ENCODE measurements at places on chromosomes 4 and X. TPM values are rescaled to one million over a fixed set of nuclear protein-coding genes. Genes with fewer than 3 reads are reported as not detected.

DNA sequence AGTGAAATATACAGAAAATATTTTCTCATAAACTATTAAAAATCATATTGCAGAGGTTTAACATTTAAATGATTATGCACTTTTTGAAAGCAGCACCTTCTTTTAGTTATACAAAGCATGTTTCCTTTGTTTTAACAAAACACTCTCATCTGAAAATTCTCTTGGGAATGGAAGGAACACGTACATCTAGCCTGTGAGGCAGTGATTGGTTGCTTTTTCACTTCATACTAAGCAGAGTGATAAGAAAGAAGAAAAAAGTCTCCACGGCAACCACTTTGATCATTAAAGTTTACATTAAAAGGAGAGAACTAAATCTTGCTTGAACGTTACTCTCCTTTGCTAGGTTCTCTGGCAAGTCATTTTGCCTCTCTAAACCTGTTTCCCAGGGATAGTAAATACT, 41.7 kb upstream of the H2AZ1 start:
- no peaks in the 10 kb centered on the region for H3K4me1 ChIP-seq
- H3K4me3 ChIP-seq, result no peak overlapping the region
- no peak for DNase-seq
- H3K27me3 ChIP-seq, result no peaks in the 10 kb centered on the region
- H3K27ac ChIP-seq, result no peak overlapping the region

RBMXL3 gene
- not detected for total RNA-seq

DNA sequence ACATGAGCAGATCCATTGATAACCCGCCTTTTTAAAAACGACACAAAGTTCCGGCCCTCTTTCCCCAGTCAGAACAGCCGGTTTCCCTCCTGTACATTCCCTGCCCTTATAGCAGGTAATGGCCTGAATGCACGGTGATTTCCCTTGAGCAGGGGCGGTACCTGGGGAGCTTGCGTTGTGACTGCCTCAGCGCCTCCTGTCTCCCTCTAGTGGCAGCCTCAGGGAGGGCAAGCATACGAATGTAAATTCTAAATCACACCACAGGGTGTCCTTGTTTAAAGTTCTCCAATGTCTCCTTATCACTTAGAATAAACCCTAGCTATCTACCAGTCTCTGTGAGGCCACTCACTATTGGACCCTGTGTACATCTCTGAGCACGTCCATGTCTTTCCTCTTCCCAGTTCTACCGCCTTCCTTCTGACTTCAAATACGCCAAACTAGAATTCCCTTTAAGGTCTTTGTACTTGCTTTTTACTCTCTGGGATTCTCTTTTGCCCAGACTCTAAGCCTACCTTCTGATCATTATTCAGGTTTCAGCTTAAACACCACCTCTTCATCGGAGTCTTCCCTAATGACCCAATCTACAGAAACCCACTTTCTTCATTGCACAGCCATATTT, 18.4 kb upstream of the LDB2 start:
- no peaks in the 10 kb centered on the region for H3K36me3 ChIP-seq
- H3K4me3 ChIP-seq, result no peak overlapping the region
- DNase-seq, result no peak

GRCh38 chr4:124157396-124158083, 555.0 kb downstream of the ANKRD50 start:
- no peak overlapping the region for H3K4me3 ChIP-seq
- no peak overlapping the region for H3K27ac ChIP-seq
- no peak for DNase-seq
- H3K27me3 ChIP-seq, result no peaks in the 10 kb centered on the region
- no peaks in the 10 kb centered on the region for H3K36me3 ChIP-seq
- no peaks in the 10 kb centered on the region for H3K4me1 ChIP-seq

DNA sequence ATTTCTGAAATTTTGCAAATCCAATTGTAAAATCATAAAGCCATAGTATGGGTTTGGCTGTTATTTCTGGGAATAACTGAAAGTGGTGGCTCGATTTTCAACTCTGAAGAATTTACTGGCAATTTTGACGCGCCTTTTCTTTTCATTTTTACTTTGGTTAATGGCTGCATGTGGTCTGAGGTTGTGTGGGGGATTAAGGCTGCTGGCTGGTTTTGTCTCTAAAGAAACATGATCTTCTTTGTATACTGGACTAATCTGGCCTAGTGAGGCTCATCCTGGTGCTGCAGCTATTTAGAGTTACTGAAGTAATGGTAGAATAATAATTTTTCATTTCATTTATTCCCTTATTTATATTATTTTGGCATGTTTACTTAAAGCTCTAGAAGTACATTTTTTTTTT, 164.0 kb downstream of the RNF150 start:
- peaks cover 14% of the 10 kb centered on the region for H3K36me3 ChIP-seq
- H3K4me3 ChIP-seq, result no peak overlapping the region
- DNase-seq, result no peak
- no peak overlapping the region for H3K27ac ChIP-seq
- H3K27me3 ChIP-seq, result no peaks in the 10 kb centered on the region

ARMCX5 gene
- total RNA-seq, result 5.6 TPM

UGT2B11 gene
- total RNA-seq, result not detected

TECRL gene
- 717 TPM for total RNA-seq

- H3K27me3 ChIP-seq, result no peaks in the 10 kb centered on the region
- no peaks in the 10 kb centered on the region for H3K4me1 ChIP-seq
- DNase-seq, result no peak
- H3K27ac ChIP-seq, result no peak overlapping the region
- no peaks in the 10 kb centered on the region for H3K36me3 ChIP-seq
- H3K4me3 ChIP-seq, result no peak overlapping the region
Observed at GRCh38 chr4:150315175-150315574, 236.9 kb downstream of the DCLK2 start.

DNA sequence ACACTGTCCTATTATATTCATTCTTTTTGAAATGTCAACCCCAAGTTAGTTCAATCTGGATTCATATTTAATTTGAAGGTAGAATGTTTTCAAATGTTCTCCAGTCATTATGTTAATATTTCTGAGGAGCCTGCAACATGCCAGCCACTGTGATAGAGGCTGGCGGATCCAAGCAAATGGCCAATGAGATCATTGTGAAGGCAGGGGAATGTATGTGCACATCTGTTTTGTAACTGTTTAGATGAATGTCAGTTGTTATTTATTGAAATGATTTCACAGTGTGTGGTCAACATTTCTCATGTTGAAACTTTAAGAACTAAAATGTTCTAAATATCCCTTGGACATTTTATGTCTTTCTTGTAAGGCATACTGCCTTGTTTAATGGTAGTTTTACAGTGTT, 1.6 kb downstream of the CXCL1 start:
- no peaks in the 10 kb centered on the region for H3K36me3 ChIP-seq
- no peak overlapping the region for H3K27ac ChIP-seq
- no peaks in the 10 kb centered on the region for H3K4me1 ChIP-seq
- H3K27me3 ChIP-seq, result no peaks in the 10 kb centered on the region
- DNase-seq, result no peak

RFC1 gene
- 23.1 TPM for total RNA-seq

- H3K27ac ChIP-seq, result no peak overlapping the region
- no peaks in the 10 kb centered on the region for H3K4me1 ChIP-seq
- no peaks in the 10 kb centered on the region for H3K27me3 ChIP-seq
Observed at GRCh38 chrX:132908891-132909290, 49.5 kb downstream of the HS6ST2 start.

FAM133A gene
- not detected for total RNA-seq

DNA sequence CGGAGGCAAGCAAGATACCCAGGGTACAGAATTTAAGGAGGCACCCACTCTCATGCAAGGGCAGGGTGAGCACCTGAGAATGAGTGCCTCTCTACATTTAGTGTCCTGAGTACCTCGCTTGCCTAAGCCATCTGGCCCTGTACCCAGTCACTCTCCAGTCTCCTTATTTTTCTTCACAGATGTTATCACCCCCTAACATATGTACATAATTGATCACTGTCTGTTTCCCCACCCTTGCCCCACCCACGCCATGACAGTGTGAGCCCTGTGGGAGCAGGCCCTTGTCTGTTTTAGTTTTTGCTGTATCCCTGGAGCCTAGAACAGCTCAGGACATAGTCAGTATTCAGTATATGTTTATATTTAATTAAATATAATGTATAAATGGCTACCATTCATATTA, 113.6 kb downstream of the SPRY1 start:
- H3K36me3 ChIP-seq, result no peaks in the 10 kb centered on the region
- H3K27ac ChIP-seq, result no peak overlapping the region
- H3K4me3 ChIP-seq, result no peak overlapping the region
- DNase-seq, result no peak
- no peaks in the 10 kb centered on the region for H3K27me3 ChIP-seq
- H3K4me1 ChIP-seq, result no peaks in the 10 kb centered on the region

DNA sequence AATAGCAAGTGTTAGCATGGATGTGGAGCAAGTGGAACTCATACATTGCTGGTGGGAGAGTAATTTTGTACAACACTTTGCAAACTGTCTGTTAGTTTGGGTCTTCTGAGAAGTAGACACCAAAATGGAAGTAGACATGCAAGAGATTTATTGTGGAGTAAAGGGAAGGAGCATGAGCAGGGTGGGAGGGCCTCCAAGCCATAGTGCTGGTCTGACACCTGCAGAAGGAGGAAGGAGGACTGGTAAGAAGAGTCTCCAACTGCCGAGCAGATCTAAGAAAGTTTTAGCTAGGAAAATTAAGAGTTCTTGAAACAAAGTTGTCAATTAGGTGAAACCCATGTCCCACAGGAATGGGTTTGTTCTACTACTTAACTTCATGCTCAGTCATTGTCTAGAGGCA, 64.0 kb upstream of the DDIT4L start:
- no peak overlapping the region for H3K4me3 ChIP-seq
- no peaks in the 10 kb centered on the region for H3K36me3 ChIP-seq
- no peaks in the 10 kb centered on the region for H3K27me3 ChIP-seq
- no peak overlapping the region for H3K27ac ChIP-seq

GPR82 gene
- 0.35 TPM for total RNA-seq

GAGE12F gene
- total RNA-seq, result not detected

Measured in heart left ventricle (tissue), 16 donors.